ENCODE measurements at places on chromosomes 4 and X.

DNA sequence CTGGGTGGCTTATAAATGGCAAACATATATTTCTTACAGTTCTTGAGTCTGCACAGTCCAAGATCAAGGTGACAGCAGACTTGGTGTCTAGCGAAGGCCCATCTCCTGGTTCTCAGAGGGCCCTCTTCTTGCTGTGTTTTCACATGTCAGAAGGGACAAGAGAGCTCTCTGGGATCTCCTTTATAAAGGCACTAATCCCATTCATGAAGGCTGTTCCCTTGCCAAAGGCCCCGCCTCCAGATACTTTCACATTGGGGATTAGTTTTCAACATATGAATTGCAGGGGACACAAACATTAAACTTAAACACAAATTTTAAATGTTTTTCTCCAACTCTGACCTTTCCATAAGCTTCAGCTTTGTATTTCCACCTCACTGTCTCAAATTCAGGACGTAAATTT is 1135.0 kb upstream of the TENM3 start:
- H3K36me3 ChIP-seq, result no peaks in the 10 kb centered on the region
- H3K27me3 ChIP-seq, result no peaks in the 10 kb centered on the region
- H3K4me1 ChIP-seq, result no peaks in the 10 kb centered on the region

DNA sequence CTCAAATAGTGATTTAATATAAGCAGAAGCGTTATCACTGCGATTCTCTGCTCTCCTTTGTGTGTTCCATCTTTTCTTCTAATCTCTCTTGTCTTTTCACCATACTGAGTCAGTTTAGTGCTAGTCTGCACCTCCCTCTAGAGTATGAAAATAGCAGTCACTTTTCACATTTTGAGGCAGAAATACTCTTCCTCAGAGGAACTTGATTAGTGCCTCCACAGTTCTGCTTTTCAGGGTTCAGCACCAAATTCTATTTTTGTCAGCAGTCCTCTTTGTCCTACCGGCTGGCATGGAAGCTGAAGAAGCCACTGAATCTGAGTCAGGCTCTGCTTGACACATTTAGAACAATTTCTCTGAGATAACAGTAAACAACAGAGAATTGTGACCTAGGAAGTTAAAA is 49.7 kb upstream of the ANKRD17 start:
- H3K27me3 ChIP-seq, result no peaks in the 10 kb centered on the region
- no peak overlapping the region for H3K27ac ChIP-seq
- H3K4me3 ChIP-seq, result no peak overlapping the region
- no peaks in the 10 kb centered on the region for H3K4me1 ChIP-seq
- H3K36me3 ChIP-seq, result no peaks in the 10 kb centered on the region
- no peak for DNase-seq

DNA sequence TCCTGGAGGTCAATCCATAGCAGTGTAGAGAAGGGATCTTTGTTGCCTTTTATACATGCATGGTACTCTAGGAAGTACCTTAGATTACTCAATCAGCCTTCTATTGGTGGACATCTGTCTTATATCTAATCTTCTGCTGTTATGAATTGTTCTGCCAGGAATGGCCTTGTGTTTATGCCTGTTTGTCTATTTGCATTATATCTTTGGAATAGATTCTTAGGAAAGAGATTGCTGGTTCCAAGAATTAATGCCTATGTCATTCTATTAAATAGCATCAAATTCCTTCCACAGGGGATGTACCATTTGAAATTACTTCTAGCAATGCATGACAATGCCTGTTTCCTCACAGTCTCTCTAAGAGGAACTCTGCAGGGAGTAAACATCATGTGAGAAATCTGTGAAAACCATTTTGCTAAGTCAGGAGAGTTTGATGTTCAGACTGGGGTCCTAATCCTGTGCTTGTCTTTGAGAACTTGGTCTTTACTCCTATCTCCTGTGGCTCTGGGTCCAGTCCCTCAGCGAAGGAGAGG is 42.5 kb downstream of the BEX3 start:
- H3K27me3 ChIP-seq, result no peaks in the 10 kb centered on the region
- DNase-seq, result no peak
- no peak overlapping the region for H3K4me3 ChIP-seq
- peaks cover 5% of the 10 kb centered on the region for H3K4me1 ChIP-seq

DNA sequence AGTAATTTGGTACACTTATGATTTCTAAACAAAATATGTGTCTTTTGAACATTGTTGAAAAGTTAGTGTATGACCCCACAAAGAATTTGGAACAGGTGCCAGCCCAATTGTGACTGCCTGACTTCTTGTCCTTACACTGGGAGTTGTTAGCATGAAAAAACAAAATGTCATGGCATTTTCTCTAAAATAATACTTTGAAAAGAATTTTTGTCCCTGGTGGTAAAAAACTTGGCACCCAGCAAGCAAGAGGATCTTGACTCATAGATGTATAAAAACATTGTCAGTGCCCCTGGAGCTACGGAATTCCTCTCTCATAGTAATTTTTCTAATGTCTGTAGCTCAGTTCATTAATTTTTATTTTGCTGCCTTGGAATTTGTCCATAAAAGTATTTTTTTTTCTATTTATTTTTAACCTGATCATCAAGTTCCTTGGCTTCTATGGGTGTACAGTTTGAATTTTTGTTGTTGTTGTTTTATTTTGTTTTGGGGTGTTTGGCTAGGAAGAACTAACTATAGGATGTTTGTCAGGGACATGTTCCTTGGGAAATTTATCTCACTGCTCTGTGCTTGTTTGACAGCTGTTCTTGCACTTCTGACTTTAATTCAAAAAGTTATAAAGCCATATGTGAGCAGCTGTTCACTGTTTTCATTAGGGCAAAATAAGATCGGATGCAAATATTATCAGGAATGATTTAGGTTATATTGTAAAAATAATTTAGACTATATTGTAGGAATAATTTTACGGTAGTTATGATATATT is 95.4 kb upstream of the NUDT6 start:
- H3K36me3 ChIP-seq, result peaks cover 22% of the 10 kb centered on the region
- DNase-seq, result no peak
- H3K4me1 ChIP-seq, result no peaks in the 10 kb centered on the region
- no peak overlapping the region for H3K4me3 ChIP-seq

- H3K27ac ChIP-seq, result no peak overlapping the region
- no peaks in the 10 kb centered on the region for H3K36me3 ChIP-seq
- H3K4me1 ChIP-seq, result peaks cover 2% of the 10 kb centered on the region
- H3K4me3 ChIP-seq, result no peak overlapping the region
- peaks cover 37% of the 10 kb centered on the region for H3K27me3 ChIP-seq
Measured at GRCh38 chr4:133154725-133155124, 5.6 kb downstream of the PCDH10 start.

DNA sequence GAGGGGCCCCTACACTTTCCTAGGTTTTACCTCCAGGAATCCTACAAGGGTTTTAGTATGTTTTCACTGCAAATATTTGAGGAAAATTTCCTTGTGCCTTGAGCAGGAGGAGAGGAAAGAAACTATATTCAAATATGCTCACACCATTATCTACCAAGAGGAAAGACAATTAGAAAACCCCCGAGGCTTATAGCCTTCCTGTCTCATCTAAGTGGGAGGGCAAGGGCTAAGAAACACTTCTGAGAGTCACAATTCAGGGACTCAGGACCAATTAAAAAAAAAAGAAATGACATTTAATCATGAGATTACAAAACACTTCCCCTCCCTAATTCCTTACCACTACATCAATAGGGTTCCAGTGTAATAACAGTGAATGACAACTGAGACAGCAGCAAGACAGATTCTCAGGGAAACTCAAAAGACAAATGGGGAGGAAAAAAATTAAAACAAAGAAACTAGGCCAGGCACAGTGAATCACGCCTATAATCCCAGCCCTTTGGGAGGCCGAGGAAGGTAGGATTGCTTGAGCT is 45.6 kb downstream of the ATRX start:
- H3K4me1 ChIP-seq, result peaks cover 23% of the 10 kb centered on the region
- H3K27ac ChIP-seq, result peak overlapping the region; percentile 49
- H3K27me3 ChIP-seq, result no peaks in the 10 kb centered on the region
- H3K36me3 ChIP-seq, result peaks cover 14% of the 10 kb centered on the region
- DNase-seq, result no peak

DNA sequence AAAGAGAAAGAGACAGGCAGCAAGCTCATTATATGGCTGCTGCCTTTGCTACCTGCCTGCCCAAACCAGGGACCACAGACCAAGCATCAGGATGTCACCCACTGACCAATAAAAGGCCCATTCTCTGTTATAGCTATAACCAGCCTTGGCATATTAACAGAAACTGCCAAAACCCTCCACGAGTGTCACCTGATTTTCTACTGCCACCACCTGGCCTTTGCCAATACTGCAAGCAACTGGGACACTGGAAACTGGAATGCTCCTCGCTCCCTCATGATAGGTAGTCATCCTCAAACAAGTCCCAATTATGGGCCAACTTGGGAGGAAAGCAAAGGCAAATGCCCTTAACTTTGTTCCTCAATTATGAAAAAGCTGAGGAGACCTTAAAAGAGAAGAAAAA is 76.0 kb downstream of the SPIN4 start:
- H3K27ac ChIP-seq, result no peak overlapping the region
- DNase-seq, result no peak
- H3K4me1 ChIP-seq, result no peaks in the 10 kb centered on the region
- no peaks in the 10 kb centered on the region for H3K36me3 ChIP-seq
- H3K4me3 ChIP-seq, result no peak overlapping the region

GRCh38 chr4:95215991-95216605 is 332.7 kb downstream of the UNC5C start:
- H3K27me3 ChIP-seq, result peaks cover 3% of the 10 kb centered on the region
- H3K27ac ChIP-seq, result no peak overlapping the region
- no peak overlapping the region for H3K4me3 ChIP-seq

DNA sequence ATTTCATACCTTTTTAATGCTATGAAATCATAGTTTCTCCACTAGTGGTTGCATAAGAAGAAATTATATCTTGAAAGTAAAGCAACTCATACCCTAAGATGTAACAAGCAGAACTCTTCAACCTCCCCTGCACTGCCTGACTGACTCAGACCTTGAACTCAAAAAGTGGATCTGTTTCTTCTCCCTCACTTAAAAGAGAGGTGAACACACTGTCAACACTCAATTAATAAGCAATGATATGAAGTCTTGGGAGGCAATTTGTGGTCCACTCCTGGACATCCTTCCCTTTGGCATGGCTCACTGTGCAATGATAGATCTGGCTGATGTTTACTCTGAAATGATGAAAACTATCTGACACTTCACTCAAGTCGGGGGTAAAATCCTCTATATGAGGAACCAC is 282.0 kb upstream of the DKK2 start:
- no peak for DNase-seq
- H3K27me3 ChIP-seq, result no peaks in the 10 kb centered on the region
- no peak overlapping the region for H3K27ac ChIP-seq
- H3K4me3 ChIP-seq, result no peak overlapping the region

GRCh38 chr4:89889289-89889688 is 5.4 kb upstream of the MMRN1 start:
- peaks cover 26% of the 10 kb centered on the region for H3K27me3 ChIP-seq
- no peak overlapping the region for H3K27ac ChIP-seq
- no peak overlapping the region for H3K4me3 ChIP-seq
- DNase-seq, result no peak

DNA sequence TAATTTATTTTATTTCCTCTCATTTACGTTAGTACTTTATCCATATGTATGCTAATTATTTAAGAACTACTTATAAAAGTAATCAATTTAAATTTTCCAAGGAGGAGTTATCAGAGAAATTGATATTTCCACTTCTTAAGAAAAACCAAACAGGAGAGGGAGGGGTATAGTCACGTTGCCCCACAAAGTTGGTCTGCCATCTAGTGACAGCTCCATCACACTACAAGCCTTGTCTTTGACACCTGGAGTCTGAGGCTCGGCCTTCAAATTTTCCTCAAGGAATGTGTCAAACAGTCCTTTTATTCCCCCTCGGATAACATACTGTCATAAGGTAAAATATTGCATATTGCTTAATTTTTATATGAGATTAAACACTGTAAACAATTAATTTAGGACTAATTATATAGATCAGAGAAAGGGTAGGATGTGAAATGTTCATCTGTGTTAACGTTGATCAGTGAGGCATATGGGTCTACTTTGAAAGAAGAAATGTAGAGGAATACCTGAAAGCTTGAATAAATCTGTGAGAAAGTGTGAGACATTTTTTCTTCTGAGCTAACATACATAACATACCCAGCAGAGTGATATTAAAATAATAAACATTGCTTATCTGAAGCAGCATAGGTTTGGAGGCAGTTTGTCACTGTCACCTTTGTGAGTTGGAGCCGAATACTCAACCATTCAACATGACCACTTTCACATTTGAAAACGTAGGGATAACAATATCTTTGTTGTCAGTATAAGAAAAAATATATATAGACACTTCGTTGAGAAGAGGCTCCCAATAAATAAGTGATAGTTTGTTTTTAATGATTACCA is 114.4 kb downstream of the GLRA3 start:
- H3K36me3 ChIP-seq, result no peaks in the 10 kb centered on the region
- H3K4me1 ChIP-seq, result no peaks in the 10 kb centered on the region
- no peak for DNase-seq
- no peak overlapping the region for H3K4me3 ChIP-seq

DNA sequence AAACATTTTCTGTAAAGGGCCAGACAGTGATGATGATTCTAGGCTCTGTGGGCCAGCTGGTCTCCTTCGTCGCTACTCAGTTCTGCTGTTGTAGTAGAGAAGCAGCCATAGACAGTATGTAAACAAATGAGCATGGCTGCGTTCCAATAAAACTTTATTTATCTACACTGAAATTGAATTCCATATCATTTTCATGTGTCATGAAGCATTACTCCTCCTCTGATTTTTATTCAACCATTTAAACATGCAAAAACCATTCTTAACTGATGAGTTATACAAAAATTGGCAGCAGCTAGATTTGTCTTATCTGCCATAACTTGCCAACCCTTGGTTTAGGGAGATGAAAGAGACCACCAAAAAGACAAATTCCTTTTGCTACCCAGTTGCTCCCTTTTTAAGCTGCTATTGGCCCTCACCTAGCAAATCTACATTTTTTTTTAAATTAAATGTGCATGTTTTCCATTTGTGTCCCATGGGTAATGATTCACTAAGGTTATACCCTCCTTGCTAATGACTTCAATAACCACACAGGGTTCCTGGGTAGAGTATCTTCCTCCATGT is 309.9 kb downstream of the DHX15 start:
- DNase-seq, result no peak
- H3K36me3 ChIP-seq, result no peaks in the 10 kb centered on the region
- no peak overlapping the region for H3K27ac ChIP-seq
- H3K4me3 ChIP-seq, result no peak overlapping the region
- H3K4me1 ChIP-seq, result no peaks in the 10 kb centered on the region
- H3K27me3 ChIP-seq, result no peaks in the 10 kb centered on the region

DNA sequence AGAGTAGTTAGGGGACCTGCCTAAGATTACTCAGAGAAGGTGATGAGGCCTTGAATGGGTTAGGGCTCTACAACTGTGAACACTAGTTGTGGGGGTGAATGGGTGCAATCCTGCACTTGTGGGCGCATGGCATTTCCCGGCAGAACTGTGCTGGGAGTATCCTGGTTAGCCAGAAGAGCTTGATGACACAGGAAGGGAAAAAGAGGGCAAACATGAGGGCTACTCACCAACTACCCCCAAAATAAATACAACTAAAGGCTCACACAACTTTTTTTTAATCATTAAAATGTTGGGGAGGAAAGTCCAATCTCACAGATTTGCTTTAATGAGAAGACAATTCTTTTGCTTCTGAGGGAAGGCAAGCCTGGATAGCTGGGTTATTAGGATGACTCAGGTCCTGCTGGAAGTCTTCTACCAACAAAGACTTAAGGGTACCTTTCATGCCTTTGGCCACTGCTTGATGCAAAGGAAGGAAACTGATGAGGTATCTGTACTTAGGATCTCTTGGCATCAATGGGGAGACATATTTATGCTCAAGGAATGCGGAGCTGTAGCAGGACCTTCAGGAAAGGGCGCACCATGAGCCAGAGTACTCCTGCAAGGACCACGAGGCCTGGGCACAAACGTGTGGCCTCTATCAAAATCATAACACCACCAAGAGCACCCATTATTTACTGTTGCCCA is 2.6 kb downstream of the PHKA2 start:
- H3K27ac ChIP-seq, result no peak overlapping the region
- H3K36me3 ChIP-seq, result peaks cover 1% of the 10 kb centered on the region
- no peak overlapping the region for H3K4me3 ChIP-seq
- H3K27me3 ChIP-seq, result no peaks in the 10 kb centered on the region
- H3K4me1 ChIP-seq, result peaks cover 20% of the 10 kb centered on the region
